ENCODE measurements at places on chromosomes 1 and 21.
A peak's percentile ranks its signal among the peaks of the same experiment; 100 is the strongest.

GRCh38 chr21:42532466-42533181, 19.0 kb downstream of the SLC37A1 start:
- peak; percentile 22 for DNase-seq

- DNase-seq: no peak
Observed at GRCh38 chr1:64539781-64540218, 69.9 kb downstream of the CACHD1 start.

- no peak for DNase-seq
Observed at GRCh38 chr1:218249338-218250140, 35.6 kb upstream of the RRP15 start.

DNA sequence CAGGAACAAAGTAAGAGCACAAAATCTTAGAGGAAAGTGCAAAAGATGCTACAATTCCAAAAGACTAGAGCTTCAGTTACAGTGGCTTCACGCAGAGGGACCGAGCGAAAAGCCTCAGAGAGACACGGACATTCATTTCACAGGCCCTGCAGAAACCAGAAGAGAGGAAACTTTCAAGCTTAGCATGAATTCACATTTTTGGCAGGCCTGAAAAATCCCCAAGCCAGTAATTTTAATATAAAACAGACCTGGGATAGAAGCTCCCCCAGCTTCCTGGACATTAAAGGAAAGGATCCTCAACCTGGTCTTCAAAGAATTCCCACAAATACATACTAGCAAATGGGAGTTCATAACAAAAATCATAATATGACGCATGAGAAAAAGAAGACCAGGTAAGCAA, 66.2 kb downstream of the HSF2BP start:
- DNase-seq: no peak

Measured in activated CD8-positive, alpha-beta memory T cell treated with anti-CD3 and anti-CD28 coated beads, Interleukin-2, amount 50 U/mL, for 48 hours (primary cell).